ENCODE measurements at places on chromosomes 12 and 14.

DNA sequence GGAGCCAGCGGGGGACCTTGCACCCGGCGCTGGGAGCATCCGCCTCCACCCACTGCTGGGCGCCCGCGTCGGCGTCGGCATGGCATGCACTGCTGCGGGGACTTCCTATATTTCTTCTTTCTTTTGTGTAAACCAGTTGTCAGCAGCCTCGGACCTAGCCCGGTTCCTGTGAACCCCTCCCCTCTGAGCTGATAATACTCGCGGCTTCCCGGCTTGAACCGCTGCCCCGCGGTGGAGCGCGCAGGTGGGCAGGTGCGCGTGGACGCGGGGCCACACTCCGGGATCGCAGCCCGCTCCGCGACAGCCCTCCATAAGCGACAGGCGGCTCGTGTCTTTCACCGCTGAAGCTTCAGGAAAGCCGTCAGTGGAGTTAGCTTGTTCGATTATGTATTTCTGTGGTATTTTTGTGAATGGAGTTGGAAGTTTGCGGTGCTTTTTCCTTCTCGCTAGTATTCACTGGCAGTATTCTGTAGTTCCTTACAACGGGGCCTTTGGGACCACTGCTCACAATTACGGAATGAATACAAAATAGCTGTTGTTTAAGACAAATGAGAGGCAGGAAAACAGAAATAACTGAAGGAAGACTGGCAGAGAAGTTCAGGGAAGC is 870 bp downstream of the BMAL2 start:
- DNase-seq, result peak; percentile 28

GRCh38 chr12:121190523-121191031 is 19.4 kb upstream of the P2RX4 start:
- DNase-seq, result no peak

GRCh38 chr12:6535960-6536847 is 1.9 kb downstream of the GAPDH start:
- DNase-seq, result no peak

DNA sequence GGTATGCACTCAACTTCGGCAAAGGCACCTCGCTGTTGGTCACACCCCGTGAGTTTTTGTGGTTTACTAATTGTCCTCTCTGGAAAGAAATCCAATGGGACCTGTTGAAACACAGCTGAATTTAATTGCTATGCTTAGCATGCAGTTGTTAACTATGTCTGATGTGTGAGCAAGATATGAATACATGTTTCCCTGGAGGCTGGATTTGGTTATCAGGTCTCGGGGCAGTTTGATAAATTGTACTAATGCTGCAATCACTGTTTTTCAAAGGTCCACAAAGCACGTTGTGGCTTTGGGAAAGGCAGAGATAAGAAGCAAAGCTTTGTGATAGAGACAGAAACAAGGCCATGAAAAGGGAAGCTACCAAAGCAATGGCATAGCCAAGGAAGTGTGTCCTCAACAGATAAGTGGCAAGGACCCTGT is 91.3 kb downstream of the DAD1 start:
- DNase-seq, result no peak

DNA sequence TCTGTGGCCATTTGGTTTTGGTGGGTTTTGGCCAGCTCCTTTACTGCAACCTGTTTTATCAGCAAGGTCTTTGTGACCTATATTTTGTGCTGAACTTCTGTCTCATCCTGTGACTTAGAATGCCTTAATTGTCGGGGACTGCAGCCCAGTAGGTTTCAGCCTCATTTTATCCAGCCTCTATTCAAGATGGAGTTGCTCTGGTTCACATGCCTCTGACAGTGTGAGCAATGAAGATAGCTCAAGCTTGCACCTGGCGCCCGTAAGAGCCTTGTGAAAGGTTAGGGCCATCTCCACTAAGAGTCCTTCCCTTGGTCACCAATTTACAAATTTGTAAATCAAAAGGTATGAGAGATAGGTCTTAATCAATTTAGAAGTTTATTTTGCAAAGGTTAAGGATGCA is 19.4 kb downstream of the SLCO1B3 start:
- no peak for DNase-seq

GRCh38 chr12:42017051-42017450 is 127.6 kb downstream of the GXYLT1 start:
- no peak for DNase-seq

DNA sequence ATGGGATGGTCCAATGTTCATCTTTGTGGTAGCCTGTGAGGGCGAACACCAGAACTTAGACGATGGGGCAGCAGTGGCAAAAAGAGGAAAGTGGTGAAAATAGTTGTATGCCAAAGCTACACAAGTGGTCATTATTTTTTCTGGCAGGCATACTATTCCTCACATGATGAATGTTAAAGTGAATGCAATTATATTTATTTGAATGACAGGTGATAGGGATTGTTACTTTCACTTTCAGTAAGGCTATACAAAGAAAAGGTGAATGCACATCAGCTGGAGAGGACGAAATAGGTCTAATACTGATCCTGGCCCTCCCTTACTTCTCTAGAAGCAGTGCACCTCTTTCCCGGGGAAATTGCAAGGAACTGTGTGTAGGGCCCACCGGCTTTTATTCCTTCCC is 470.1 kb downstream of the TMTC2 start:
- no peak for DNase-seq

GRCh38 chr12:28866296-28866695 is 282.8 kb upstream of the FAR2 start:
- no peak for DNase-seq

GRCh38 chr14:31927348-31927832 is 149.7 kb upstream of the ARHGAP5 start:
- DNase-seq, result no peak

DNA sequence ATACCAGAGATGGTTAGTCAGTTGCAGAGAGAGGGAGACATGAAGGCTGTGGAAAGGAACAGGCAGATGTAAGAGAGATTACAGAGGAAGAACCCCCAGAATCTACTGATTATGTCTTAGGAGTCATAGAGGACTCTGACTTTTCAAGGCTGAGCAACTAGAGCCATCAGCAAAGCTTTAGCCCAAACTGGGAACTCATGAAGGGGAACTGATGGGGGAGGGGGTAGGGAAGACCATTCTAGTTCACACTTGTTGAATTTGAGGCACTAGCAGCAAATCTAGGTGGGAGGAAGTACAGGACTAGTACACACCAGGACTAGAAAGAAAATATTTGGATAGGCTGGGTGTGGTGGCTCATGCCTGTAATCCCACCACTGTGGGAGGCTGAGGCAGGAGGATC is 10.1 kb downstream of the LGALS3 start:
- no peak for DNase-seq

DNA sequence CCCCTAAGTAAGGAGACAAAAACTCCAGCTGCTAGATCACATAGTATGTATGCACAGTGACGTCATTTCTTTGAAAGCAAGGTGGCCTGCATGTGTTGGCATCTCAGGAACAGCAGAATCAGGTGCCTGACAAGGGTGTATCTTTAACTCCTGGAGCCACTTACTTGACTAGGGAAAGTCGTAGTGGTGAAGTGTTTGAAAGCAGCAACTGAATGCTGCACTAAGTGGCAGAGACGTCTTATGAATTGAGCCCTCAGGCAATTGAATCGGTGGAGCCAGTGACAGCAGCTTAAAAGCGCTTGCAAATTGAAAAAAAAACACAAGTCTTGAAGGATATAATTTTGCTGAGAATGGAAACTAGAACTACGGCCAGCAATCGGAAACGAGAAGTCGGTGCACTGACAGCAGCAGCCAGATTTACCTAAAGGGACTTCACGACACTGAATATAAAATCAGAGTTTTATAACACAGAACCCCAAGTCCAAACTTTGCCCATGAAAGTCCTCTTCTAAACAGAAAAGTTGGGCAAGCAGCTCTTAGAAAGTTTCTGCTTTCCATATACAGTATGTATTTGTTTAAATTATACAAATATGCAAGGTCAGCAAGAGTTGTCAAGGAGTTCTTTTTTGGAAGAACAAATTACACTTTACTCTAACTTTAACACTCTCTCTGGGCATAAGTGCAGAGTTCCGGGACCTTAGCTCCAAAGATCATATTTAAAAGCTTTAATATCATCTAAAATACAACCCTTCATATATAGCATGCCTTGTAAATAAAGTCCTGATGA is 1.1 kb downstream of the IGF1 start:
- DNase-seq, result no peak

- DNase-seq, result no peak
These were observed 63.2 kb downstream of the NAV3 start for GRCh38 chr12:77893918-77894317.

DNA sequence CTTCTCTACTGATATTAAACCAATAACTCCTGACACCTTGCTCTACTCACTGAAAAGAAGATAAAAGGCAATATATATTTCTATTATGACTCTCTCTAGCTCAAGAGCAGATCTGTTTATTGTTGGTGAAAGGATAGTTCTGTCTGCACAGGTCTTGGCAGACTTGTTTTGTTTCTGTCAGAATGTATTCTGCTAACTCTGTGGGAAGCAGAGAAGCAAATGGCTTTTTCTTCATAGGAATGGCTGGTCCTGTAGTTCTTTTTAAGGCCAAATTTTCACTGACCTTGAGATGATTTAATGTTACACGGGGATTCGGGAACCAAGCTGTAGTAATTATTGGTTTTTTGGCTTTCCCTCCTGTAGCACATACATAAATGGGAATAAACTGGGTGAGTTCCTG is 512.1 kb downstream of the DIO2 start:
- DNase-seq, result no peak

GRCh38 chr14:94485944-94486841 is 10.2 kb upstream of the SERPINA9 start:
- DNase-seq, result peak; percentile 88

GRCh38 chr12:9960590-9960989 is 10.6 kb upstream of the CLEC12A start:
- no peak for DNase-seq

GRCh38 chr12:67280572-67280971 is 11.4 kb downstream of the CAND1 start:
- DNase-seq, result no peak

- no peak for DNase-seq
These were observed 77.7 kb upstream of the TRAF3 start for GRCh38 chr14:102699416-102700110.

GRCh38 chr14:26626256-26626655 is 28.4 kb upstream of the NOVA1 start:
- DNase-seq, result no peak

DNA sequence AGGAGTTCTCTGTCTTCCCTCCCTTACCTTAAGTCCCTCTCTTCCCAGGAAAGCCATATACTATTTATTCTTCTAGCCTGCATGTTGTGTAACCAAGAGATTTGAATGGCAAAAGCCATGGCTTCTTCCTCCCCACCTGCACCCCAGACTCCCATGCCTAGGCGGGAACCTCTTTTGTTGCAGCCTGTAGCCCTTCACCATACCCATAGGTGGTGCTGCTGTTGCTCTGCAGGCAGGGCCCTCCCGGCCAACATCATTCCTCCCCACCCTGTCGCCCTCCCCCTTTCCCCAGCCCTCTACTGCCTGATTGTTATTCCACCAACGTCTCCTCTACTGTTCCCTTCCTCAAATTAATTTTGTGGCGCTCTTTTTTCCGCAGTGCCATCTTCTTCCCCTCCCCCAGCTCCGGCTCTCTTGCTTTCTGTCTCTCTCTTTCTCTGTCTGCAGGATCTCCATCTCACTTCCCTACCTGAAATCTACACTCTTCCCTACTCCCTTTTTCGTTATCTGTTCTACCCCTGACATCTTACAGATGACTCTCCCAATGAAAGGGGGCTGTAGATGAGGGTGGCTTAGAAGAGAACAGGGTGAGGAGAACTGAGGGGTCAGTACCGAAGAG is 13.8 kb downstream of the NGDN start:
- peak; percentile 94 for DNase-seq

GRCh38 chr12:68236421-68237059 is 10.9 kb upstream of the IL26 start:
- DNase-seq, result no peak

- DNase-seq, result no peak
These were observed 44.5 kb downstream of the EML5 start for GRCh38 chr14:88748288-88748687.
